Renal cortical epithelial cell (primary cell): ENCODE measurements at places on chromosomes 4 and X. TPM values are rescaled to one million over a fixed set of nuclear protein-coding genes. Genes with fewer than 3 reads are reported as not detected.

Gene FOXR2
- total RNA-seq = not detected in 2 replicates

Gene NR3C2
- 2.0 and 5.2 TPM in 2 replicates for total RNA-seq

Gene SMIM10L2A
- 1.9 and 5.6 TPM in 2 replicates for total RNA-seq

Gene CASP3
- total RNA-seq = 54.8 and 115 TPM in 2 replicates

Gene TRIM75
- not detected in 2 replicates for total RNA-seq

Gene DSPP
- total RNA-seq = not detected in 2 replicates

Gene MAGEA8
- total RNA-seq = not detected in 2 replicates

Gene RBM47
- total RNA-seq = 82.5 and 196 TPM in 2 replicates

Gene TCEAL6
- total RNA-seq = not detected in 2 replicates

Gene NDNF
- not detected in 2 replicates for total RNA-seq

Gene SMIM43
- total RNA-seq = 0.30 and 0.69 TPM in 2 replicates

Gene NPY1R
- 2.4 and 21.1 TPM in 2 replicates for total RNA-seq

DNA sequence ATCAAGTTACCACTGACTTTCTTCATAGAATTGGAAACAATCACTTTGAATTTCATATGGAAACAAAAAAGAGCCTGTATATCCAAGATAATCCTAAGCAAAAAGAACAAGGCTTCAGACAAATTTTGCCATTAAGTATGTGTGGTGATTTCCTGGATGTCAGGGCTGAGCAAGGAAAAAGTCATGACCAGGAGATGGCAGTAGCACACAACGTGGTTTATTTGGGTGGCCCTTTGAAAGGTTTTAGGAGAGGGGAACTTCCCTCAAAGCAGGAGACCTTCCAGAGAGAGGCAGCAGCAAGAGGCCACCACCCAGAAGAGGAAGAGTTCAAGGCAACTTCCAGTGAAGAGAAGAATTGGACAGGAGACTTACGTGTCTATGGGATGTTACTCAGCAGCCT is 18.1 kb upstream of the ZXDB start:
- DNase-seq = peak; percentile 1

GRCh38 chr4:180120068-180120467 is 2123.1 kb upstream of the TENM3 start:
- DNase-seq = no peak

DNA sequence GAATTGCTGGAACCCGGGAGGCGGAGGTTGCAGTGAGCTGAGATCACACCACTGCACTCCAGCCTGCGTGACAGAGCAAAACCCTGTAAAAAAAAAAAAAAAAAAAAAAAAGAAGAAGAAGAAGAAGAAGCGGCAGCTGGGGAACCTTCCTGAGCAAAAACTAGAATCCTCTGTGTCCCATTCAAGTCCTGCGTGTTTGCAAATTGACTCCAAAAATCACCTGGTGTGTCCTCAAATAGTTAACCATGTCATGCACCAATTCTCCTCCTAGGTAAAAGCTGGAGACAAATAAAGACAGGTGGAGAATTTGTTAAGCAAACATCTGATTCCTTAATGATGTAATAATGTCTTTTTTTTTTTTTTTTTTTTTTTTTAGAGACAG is 31.9 kb upstream of the ASMTL start:
- DNase-seq = no peak

DNA sequence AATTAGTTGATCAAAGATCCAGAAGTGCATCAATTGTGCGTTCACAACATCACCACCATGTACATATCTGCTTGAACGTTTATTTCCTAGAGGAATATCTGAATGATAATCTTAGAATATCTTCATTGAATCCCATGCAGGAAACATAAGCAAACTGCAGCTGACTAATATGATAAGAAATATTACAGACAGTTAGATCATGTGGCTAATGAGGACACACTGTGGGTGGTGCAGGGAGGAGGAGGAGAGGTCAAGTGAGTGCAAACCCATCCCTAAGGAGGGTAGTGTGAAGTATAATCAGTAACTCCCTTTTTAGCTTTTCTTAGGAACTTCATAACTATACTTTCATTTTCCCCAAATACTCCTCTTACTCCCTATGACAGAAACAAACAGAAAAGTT is 58.3 kb upstream of the HPGD start:
- no peak for DNase-seq

DNA sequence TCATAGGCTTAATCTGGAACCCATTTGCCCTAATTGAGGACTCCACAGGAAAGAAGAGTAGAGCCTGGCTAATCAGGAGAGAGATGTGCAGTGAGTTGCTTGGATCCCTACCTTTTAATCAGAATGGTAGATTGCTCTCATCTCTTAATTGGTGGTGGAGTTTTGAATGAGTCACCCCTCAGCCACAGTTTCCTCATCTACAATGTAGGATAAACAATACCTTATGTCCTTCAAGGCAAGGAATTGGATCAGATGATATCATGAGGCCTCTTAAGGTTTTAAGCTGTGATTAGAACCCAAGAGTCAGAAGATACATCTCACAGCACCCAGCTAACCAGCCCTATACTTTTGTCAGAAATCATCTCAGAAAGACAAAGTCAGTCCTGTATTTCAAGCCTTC is 39.1 kb downstream of the PDGFRA start:
- no peak for DNase-seq

DNA sequence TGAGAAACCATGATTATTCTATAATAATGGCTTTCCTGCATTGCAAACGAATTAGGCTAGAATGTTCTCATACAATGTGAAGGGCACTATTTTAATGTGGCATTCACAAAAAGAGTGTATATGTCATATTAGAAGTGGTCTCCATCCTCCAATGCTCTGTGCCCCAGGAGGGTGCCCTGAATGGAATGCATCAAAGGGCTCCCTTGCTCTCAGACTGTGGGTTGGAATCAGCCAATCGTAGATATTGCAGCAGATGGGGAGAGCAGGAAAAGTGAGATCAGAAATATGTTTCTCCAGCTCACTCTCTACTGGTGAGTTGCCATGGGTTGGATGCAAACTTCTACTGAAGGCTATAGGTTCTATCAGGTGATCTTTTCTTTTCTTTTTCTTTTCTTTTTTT is 11.9 kb upstream of the NSUN7 start:
- DNase-seq = no peak

GRCh38 chrX:110836982-110837381 is 41.4 kb upstream of the CHRDL1 start:
- DNase-seq = no peak

- no peak for DNase-seq
These were observed 84.5 kb downstream of the ACOX3 start for GRCh38 chr4:8355864-8356565.

DNA sequence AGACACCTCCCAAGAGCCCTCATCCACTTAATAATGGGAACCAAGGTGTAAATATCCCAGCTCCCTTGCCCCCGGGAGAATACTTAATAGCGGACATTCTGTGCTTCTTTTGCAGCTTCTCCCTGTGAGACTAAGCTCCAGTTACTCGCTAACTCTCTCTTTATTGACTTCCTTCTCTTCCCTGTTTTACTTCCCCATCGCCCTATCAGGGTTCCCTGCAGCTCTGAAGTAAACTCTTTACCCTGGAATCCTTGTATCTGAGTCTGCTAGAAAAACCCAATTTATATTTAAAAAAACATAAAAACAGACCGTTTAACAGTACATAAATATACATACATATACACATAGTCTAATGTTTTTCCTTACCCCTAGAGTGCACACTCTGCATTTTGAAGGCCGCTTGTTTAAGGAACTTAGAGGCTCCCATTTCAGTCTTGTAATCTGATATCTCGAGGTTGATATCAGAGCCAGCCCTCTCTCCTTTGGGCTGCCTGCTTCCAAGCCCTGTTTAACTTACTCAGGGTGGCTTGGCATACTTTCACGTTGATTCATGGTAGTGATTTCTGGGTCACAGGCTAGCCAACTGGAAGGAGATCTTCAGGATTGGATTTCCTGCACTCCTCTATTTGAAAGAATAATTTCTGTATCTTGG is 177.4 kb upstream of the SCML1 start:
- DNase-seq = peak; percentile 85

GRCh38 chrX:114046695-114047279 is 537.1 kb upstream of the HTR2C start:
- no peak for DNase-seq

DNA sequence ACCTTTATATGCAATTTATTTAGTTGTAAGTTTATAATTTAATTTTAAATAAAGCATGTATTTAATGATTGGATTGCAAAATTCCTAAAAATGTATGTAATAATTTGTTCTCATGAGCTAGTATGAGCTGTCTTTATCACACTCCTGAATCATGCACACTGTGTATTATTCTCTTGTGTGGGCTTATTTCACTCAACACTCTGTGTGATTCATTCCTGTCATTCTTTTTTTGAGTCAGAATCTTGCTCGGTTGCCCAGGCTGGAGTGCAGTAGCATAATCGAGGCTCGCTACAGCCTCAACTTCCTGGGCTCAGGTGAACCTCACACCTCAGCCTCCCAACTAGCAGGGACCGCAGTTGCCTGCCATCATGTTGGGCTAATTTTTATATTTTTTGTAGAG is 123.1 kb upstream of the SLC34A2 start:
- DNase-seq = no peak

DNA sequence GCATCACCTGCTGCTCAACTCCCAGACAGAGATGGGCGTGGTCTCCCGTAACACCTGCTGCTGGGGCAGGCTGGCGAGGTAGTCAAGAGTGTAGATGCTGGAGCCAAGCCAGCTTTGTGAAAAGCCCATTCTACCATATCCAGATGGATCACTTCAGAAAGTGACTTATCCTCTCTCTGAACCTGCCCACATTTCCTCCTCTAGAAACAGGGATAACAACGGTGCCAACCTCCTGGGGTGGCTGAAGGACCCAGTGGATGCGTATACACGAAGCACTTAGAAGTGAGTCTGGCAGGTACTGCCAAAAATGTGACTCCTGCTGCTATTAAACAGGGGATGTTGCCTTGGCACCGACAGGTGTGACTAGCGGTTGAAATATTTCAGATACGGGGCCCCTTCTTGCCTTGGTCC is 95.8 kb downstream of the SORBS2 start:
- DNase-seq = peak; percentile 64

DNA sequence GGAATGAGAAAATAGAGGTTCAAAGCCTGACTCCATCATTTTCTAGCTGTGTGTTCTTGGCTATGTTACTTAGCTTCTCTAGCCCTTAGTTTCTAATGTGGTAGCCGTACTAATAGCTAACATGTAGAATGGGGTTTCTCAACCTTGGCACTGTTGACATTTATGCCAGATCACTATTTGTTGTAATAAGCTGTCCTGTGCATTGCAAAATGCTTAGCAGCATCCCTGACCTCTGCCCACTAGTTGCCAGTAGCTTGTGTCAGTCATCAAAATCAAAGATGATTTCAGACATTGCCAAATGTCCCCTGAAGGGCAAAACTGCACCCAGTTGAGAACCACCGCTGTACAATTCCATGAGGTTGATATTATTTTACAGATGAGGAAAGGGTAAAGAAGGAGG is 18.3 kb upstream of the ADAMTS3 start:
- no peak for DNase-seq

DNA sequence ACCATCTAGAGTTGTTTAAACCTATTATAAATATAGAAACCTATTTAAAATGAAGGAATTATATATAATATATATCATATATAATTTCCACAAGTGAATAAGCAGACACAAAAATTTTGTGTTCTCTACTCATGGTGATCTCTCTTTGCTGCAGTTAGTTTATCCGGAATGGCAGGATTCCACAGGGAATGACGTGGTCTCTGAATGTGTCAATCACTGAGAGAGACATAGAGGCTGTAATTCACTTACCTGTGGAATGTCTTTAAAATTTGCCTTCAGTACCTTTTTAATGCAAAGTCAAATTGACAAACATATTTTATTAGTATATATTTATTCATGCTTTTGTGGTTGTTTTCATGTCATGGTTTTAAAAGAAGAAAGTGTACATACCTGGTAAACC is 669.3 kb downstream of the NLGN4X start:
- DNase-seq = no peak

GRCh38 chr4:84799318-84799717 is 167.2 kb downstream of the WDFY3 start:
- DNase-seq = no peak

- no peak for DNase-seq
These were observed 246.3 kb upstream of the ANKRD50 start for GRCh38 chr4:124958847-124959246.
